Endodermal cell (in vitro differentiated cells): ENCODE measurements at places on chromosomes 4 and X.

DNA sequence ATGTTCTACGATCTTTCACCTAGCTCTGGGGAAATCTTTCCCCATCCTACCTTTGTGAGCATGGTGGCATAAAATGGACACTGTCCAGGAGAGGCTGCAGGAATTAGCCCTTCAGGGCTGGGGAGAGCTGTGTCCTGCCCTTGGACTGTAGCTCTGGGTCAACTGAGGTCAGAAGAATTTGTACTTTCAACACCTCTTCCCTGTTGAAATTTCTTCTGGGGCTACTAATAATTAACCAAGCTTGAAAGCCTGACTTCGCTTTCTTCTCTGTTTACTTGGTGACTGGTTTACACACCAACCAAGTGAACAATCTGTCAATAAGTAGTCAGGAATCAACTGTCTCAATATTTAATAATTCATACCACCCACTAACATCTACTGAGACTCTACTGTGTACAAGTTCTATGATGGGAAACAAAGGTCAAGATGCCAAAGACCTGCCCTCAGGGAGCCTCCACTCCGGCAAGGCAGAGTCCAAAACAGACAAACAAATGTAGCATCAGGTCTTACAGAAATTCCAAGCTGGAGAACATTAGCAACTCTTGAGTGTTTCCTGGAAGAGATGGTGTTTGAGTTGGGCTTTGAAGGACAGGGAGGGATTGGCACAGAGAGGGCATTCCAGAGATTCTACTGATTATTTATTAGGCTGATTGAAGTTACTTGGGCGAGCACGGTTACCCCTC is 113.1 kb downstream of the ENPP6 start:
- DNase-seq = no peak

DNA sequence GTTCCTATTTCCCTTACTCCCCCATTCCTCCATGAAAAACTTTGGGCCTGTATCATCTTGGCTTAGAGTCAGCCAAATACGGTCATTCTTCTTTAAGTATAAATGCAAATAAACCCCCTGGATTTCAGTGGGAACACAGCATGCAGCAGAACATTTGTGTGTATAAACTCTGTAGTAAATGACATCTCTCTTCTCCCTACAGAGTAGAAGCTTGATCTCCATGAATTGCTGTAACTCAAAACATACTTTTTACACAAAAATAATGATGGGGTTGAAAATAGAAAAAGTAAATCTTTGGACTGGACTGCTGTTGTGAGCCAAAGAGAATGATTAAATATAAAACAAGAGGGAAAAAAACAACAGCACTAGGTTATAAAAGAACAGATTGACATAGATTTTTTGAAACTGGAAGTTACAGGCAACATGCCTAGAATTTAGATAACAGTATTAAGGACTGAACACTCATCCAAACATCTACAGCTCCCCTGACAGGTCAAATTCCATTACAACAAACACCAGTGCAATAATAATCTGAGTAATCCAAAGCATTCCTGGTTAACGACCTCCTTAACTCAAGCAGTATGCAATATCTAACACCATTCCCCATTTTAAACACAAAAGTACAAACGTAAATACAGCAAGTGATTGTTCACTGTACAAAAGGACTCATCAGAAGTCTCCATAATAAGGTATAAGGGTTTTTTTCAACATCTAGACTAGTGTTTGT is 30.7 kb downstream of the TSPAN5 start:
- DNase-seq = no peak

GRCh38 chrX:42490111-42490510 is 287.9 kb downstream of the PPP1R2C start:
- DNase-seq = no peak

- DNase-seq = no peak
Observed at GRCh38 chrX:45714866-45715265, 514.2 kb upstream of the DIPK2B start.

- DNase-seq = peak; percentile 55
Observed at GRCh38 chr4:24770032-24770584, 25.3 kb upstream of the SOD3 start.

GRCh38 chrX:92270936-92271855 is 492.0 kb downstream of the PCDH11X start:
- peak; percentile 36 for DNase-seq

GRCh38 chr4:101621120-101621519 is 169.4 kb upstream of the BANK1 start:
- DNase-seq = no peak

DNA sequence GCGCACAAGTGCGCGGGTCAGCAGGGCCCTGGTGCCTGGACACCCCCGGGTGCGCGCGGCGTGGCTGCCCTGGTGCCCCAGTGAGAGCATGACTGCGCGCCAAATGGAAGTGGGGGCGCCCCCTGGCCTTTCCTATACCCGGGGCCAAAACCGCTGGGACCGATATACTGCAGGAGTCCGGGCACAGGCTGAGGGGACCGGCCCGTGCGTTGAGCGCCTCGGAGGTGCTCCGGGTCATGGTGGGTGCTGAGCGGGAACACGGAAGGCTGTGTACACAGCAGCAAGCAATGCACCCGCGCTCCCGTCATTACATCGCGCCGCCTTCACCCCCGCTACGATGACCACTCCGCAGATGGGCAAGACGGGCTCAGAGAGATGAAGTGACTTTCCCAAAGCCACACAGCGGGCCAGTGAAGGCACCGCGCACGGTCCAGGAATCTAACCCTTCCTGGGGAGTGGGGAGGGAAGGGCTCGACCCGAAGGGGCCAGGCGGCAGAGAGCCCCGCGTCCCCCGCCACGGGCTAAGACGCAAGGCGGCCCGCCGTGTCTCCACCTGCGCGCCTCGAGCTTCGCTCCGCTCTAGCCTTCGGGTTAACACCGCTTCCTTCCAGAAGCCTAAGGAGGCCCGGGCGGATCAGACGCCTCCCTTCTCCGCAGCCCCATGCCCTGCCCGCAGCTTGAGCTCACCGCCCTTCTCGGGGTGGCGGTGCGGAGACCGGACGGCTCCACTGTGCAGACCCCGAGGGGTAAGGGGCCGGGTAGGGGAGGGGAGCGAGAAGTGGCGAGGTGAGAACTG is 11.3 kb downstream of the HMX1 start:
- DNase-seq = no peak

DNA sequence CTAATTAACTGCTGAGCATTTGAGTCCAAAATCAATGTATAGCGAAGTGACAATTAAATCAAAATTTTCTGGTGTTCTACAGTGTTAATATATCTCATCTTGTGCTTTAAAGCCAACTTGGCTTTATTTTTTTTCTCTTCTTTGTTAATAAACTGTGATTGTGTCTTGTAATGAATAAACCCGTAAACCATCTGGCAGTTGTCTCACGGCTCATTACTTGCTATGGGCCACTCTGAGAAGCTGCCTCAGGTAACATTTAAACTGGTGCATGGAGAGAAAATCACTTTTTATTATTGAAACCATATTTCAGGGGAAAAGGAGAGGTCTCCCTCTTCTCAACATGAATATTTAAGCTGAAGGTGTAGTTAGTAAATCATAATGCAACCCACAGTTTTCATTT is 694.0 kb downstream of the KCTD8 start:
- DNase-seq = no peak

DNA sequence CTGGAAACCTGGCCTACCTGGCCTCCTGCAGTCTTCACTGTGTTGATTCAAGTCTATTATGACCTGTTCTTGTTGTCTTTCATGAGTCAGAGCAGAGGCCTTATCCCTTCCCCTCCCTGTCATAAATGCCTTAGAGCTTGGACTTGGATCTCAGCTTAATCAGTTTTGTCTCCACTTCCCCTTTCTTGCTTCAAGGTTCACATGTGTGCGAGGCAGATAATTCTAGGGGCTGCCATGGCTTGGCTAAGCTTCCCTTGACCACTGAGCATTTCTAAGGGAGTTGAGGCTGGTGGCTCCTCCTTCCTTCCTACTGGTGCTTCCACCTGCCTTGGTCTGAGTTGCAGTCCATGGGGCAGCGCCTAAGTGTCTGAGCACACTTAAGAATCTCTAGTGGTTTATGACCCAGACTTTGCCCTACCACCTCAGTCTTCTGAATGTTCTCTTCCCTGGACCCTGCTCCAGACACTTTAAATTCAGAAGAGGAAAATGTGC is 1.7 kb upstream of the HEPH start:
- DNase-seq = no peak

- no peak for DNase-seq
Observed at GRCh38 chr4:185379326-185380295, 16.1 kb downstream of the LRP2BP start.

GRCh38 chr4:158810487-158811215 is 41.8 kb downstream of the FNIP2 start:
- DNase-seq = no peak

DNA sequence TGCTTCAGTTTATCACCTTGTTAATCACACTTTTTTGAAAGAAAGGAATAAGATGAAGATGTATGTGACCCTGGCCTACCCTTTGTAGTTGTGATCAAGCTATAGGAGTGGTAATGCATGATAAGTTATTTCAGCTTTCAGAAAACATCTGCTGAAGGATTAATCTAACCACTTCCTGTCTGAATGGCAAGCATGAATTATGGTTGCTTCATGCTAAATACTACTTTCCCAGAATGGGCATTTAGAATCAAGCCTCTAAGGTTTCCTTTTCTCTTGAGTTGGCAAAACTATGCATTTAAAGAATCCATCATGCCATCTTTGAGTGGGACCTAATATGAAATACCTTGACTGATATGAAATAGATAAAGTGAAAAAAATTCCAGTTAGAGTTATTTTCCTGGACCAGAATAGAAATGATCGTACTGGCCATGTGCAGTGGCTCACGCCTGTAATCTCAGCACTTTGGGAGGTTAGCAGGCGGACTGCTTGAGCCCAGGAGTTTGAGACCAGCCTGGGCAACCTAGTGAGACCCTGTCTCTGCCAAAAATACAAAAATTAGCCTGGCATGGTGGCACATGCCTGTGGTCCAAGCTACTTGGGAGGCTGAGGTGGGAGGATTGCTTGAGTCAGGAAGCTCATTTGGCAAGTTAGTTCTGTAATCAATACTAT is 59.1 kb downstream of the ANXA3 start:
- DNase-seq = no peak

DNA sequence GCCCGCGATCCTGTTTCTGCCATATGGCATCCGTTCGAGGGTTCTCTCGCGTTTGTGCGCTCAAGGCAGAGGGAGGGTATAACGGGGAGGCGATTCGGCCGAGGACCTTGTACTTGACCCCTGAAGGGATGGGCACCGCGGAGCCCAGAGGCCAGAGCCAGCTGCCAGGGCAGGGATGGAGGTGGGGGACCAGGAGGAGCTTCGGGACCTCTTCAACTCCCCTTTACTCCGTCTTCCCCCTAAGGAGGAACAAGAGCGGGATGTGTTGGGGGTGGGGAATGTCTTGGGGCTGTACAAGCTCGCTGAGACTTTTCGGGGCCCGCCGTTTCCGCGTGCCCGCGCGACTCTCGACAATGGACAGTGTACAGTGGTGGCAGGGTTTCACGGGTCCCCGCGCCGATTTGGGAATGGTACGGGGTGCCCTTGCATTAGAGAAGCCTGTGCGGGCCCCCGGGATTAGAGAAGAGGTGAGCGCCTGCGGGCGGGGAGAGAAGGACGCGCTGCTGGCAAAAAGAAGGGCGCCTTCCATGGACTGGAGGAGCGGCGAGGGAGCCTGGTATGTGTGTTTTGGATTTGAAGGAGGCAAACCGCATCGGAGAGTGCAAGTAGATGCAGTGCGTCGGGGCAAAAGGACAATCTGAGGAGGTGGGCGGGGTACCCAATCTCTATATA is 760 bp downstream of the UGT8 start:
- peak; percentile 82 for DNase-seq

- peak; percentile 76 for DNase-seq
Observed at GRCh38 chr4:53804719-53805118, 213.4 kb upstream of the LNX1 start.

- no peak for DNase-seq
Observed at GRCh38 chr4:159041054-159042034, 61.5 kb upstream of the RAPGEF2 start.

DNA sequence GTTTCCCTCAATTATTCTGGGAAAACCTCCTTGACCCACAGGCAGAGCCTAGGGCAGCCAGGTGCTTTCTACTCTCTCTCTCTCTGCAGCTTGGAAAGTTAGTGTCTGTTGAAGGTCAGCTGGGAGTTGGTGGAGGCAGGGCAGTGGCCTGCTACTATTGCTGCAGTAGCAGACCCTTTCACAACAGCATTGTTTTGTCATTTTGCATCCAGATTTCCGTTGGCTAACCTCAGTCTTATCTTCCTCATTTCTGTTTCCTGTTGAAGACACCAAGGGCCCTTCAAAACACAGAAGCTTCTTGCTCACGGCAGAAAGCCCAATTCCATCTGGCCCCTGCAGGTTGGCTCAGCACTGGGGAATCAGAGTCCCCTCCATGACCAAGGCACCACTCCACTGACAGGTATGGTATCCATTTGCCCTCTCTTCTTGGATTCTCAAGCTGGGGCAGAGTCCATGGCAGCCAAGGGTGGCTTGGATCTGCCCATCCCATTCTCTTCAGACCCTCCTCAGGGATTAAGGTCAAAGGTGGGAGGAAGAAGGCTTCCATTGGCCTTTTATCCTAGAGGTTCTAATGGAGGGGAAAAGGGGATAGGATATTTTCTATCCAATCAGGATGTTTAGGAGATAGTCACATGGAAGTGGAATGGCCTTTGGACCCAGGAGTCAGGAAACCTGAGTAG is 24.6 kb downstream of the VSIG4 start:
- DNase-seq = no peak

DNA sequence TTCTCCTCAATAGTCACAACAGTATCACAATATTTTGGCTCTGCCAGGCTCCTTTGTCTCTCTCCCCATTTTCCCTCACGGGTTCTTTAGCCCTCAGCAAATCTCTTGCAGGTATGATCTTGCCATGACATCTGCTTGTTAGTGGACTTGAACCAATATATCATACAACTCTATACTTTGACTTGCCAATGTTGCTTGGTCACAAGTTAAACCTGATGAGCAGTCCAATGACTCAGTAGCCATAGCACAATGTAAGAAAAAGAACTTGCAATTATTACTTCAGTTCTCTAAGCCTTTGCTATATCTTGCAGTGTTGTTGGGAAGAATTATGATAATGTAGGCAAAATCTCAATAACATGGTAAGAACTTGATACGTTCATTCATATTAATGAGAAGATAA is 174.6 kb upstream of the NRK start:
- DNase-seq = no peak

- no peak for DNase-seq
Observed at GRCh38 chr4:8777320-8778196, 94.1 kb downstream of the HMX1 start.

DNA sequence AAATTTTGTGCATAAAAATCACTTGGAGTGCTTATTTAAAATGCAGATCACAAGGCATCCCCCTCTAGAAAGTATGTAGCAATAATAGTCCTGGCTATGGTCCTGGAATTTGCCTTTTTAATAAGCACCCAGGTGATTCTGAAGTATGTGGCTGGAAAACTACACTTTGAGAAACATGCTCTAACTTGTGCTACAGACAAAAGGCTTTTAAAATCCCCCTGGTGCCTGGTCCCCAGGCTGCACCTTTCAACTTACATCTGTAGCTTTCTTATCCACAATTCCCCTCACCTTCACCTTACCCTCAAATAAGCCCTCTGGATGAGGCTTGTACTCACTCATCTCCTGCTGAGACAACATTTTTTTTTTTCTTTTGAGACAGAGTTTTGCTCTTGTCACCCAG is 21.1 kb downstream of the ART3 start:
- no peak for DNase-seq

- DNase-seq = no peak
Observed at GRCh38 chrX:47351706-47352105, 18.7 kb upstream of the ZNF157 start.

GRCh38 chr4:145539671-145540070 is 58.0 kb downstream of the SMAD1 start:
- no peak for DNase-seq
